CD8-positive, alpha-beta memory T cell (primary cell): ENCODE measurements at places on chromosomes 11 and 22.

DNA sequence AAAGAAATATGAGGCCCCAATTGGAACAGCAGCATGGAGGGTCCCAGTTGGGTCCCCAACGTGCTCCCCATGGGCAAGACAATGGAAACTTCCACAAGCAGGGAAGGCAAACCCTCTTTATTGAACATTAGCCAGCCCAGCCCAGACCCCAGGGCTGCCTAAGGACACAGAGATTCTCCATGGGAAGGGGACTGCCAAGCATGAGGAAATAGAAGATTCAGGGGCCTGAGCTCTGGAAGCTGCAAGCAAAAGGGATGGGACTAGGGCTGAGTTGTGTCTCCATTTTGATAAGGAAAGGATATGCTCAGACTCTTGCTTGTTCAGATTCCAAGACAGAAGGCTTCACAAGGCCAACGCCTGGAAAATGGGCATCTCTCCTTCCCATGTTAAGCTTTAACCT is 23.3 kb downstream of the TMEM218 start:
- no peak for DNase-seq

GRCh38 chr22:33871935-33872334 is 48.3 kb downstream of the LARGE1 start:
- no peak for DNase-seq

DNA sequence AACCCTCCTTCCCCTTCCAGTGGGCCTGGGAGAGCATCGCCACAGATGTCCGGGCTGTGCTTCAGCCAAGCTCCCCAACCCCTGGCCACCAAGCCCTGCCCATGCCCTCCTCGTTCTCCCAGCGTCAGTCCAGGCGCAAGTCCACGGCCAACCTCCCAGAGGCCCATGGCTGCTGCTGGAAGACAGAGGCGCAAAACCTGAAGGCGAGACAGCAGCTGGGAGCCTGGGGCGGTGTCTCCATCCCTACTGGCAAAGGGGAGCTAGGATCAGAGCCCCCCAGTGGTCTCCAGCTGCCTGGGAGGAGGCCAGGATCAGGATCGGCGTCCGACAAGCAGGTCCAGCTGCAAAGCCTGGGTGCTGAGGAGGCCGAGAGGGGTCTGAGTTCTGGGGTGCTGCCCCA is 1.9 kb downstream of the TSGA10IP start:
- DNase-seq = no peak

DNA sequence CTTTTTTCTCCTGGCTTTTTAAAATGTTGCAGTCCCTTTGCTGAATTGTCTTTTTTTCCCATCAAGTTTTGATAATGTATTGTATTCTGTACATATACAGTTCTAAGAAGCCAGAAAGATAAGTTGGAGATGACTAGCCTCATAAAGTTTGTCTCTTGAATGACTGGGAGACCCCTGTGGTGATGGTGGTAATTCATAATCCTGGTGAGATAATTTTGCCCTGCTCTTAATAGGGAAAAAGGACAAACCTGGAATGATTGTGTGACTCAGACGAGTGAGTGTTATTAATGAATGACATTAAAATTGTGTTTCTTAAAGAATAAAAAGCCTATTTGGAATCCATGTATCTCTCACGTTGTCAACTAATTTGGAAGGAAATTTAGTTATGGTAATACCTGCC is 1.2 kb downstream of the HIKESHI start:
- DNase-seq = no peak

DNA sequence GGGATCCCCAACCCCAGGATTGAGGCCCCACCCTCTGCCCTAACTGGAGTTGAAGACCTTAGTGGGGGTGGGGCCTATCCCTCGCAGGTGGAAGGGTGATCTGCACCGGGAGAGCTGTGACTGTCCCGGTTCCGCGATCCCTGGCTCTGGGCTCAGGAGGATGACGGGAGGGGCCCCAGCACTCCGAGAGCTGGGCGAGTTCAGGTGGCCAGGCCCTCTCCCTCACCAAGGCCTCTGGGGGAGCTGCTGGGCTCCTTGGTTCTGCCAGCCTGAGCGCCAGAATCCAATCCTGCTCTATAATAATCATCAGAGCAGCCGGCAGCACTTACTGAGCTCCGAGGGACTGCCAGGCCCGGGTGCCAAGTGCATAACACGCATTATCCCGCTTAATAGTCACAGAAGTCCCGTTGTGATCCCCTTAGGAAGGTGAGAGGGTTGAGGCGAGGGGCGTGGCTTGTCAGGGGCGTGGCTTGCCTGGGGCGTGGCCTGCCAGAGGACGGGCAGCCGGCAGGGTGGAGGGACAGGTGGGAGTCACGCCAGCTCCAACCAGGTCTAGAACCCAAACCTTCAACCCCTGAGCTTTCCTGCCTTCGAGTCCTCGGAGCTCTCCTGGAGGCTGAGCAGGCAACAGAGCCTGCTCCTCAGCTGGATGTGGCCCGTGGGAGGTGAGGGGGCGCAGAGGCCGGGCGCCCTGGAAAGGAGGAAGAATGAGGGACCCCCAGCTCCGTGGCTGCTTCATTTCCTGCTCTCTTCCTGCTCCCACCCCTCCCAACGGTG is 7.3 kb upstream of the SYT7 start:
- peak; percentile 55 for DNase-seq

- DNase-seq = no peak
Measured at GRCh38 chr11:111982019-111982464, 43.2 kb upstream of the DLAT start.

GRCh38 chr11:65315204-65315865 is 669 bp downstream of the CDC42EP2 start:
- peak; percentile 74 for DNase-seq

DNA sequence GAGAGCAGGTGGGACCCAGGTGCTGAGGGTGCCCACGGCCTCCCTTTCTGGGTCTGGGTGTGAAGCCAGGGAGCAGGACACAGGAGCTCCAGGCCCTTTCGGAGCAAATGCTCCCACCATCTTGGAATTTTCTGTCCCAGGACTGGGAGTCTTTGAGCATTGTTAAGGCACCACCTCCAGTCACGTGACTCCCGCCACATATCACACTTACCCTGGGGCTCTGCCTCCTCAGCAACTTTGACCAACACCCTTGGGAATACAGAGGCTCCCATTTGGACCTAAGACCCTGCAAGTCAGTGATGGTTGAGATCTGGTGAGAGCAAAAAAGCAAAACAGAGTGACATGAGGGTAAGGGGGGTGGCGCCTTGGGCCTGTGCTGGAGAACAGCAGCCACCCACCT is 35.6 kb downstream of the GNAZ start:
- DNase-seq = no peak

DNA sequence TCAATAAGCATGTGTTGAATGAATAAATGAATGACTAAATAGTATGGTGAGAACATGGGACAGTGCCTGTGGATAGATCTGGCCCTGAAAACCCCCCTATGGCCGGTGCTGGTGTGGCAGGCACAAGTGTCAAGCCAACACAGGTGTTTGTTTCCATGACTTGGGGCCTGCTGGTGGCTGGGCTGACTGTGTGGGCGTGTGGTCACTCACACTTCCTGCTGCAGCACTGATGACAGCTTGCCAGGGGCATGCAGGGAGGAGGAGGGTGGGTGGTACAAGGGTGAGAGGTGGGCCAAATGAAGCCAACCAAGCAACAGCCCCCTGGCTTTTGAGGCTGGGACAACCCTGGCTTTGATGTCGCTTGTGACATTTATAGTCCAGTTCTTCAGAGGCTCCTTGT is 30.3 kb upstream of the ABCC8 start:
- DNase-seq = no peak

GRCh38 chr11:61507012-61507768 is 1.4 kb upstream of the LRRC10B start:
- no peak for DNase-seq

- DNase-seq = no peak
Measured at GRCh38 chr11:45262900-45263299, 23.2 kb downstream of the SYT13 start.

- DNase-seq = no peak
Measured at GRCh38 chr11:60098508-60098907, 10.0 kb downstream of the MS4A2 start.

DNA sequence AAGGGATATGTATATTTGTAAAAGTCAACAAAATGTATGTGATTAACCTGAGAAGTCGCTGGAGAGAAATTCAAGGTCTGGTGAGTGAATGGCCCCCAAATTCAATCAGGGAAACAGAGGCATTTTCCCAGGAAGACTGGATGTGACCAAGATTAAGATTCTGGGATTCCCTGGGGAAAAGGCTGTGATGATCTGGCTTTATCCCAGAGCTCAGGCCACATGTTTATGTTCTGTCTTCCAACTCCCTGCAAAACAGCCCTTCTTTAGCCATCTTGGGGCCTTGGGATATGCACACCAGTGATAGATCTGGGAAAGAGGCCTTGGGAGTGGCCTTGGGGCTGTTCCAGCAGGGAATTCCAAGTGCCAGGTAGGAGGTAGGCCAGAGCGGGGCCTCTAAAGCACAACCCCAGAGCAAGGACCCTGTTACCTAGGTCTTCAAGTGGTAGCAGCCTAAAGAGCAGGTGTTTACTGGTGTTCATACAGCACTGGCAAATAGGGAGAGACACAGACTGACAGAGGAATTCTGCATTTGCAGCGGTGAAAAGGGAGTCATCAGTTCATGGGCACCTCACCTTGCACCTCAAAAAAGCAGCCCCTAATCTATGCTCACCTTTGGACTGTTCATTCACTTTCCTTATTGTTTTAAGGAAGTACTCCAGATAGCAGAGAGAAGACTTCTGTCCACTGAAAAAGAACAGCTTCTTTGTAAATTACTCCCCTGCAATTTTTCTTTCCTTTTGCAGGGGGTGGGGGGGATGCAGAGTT is 312.4 kb downstream of the BUD13 start:
- DNase-seq = no peak

GRCh38 chr11:34397120-34397519 is 39.3 kb upstream of the ABTB2 start:
- DNase-seq = no peak

DNA sequence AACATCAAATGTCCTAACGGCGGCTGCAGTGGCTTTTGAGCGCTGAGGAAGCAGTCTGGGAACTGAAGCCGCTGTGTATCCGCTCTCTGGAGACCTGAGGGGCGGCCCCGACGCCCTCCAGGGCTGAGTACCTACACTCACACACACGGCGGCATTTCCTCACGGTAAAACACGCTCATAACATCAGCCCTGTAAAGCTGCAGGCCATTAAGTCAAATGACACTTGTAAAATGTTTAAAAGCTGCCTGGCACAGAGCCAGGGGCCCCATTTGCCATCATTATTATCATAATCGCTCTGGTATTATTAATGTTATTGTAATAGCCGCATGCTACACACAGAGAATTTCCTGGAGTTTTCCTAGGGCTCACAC is 5.1 kb downstream of the CARS1 start:
- DNase-seq = no peak

- DNase-seq = no peak
Measured at GRCh38 chr11:24833573-24833972, 336.7 kb downstream of the LUZP2 start.

GRCh38 chr11:110986016-110986415 is 259.5 kb upstream of the POU2AF2 start:
- DNase-seq = no peak

GRCh38 chr11:94201004-94201465 is 72.4 kb downstream of the PANX1 start:
- no peak for DNase-seq

GRCh38 chr11:6862961-6863360 is at the start of gene OR10A2:
Gene OR10A2 (plus strand): TSS chr11:6863057. CDS start chr11:6869755, 6,698 bp downstream.
- no peak for DNase-seq

GRCh38 chr22:25404556-25404927 is 159.9 kb upstream of the GRK3 start:
- no peak for DNase-seq

GRCh38 chr11:63920939-63921417 is 4.0 kb upstream of the RCOR2 start:
- peak; percentile 19 for DNase-seq

- no peak for DNase-seq
Measured at GRCh38 chr22:43159484-43160178, 8.3 kb downstream of the TSPO start.

DNA sequence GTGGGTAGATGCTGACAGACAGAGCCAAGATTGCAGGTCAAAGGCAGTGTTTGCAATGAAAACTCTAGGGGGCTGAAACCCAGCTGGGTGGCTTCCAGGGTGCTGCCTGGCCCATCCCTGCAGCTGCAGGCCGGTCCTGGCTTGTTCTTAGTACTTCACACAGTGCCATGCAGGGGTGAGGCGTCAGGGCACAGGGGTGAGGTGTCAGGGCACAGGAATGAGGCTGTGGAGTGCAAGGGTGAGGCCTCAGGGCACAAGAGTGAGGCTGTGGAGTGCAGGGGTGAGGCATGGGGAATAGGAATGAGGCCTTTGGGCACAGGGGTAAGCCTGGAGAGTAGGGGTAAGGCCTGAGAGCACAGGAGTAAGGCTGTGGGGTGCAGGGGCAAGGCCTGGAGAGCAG is 337.6 kb downstream of the TBC1D22A start:
- DNase-seq = no peak

GRCh38 chr11:17798253-17798652 is 63.7 kb downstream of the KCNC1 start:
- no peak for DNase-seq

DNA sequence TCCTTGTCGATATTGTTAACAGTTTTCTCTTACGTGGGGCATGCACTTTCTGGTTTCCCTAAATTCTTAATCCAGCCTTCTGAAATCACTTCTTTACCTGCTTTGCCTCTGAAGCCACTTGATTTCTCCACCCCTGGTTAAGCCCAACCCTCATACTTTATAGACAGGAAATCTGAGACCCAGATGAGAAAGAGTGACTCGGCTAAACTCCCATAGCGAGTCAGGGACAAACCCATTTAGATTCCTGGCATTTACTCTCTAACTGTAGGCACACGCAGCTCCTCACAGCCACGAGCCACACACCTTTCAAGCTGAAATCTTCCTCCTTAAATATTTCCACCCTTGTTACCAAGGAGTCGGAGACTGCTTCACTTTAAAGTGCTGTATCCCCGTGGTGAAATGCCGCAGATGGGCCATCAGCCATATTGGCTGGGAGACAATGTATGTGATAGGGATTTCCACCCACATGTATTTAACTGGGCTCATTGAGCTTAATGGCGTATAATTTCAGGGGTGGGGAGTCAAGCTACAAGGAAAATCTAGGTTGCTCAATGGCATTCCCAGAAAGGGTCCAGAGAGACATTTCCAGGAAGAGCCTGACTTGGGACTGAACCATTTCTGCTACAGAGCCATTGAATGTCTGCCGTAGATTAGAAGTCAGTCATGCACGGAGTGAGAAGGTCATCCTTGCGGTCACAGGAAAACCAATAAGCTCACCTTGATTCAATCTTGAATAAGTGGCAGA is 49.9 kb upstream of the GRK3 start:
- DNase-seq = no peak

- no peak for DNase-seq
Measured at GRCh38 chr11:87259736-87260135, 222.0 kb downstream of the TMEM135 start.

DNA sequence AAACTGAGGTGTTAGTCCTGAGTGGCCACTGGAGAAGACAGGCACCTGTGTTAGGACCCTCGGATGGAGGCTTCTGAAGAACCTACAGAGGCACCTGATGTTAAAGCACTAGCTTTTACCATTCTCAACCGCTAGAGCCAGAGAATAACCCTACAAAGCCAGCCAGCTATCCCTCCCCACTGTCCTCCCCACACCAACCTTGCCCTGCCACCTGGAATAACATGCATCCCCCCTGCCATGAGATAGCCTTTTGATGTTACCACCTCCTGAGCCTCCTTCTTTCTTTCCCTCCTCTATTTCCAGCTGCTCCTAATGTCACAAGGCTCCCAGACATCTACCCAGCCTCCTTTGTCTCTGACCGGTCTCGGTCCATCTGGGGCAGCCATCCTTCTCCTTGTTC is 28.1 kb downstream of the COMMD9 start:
- no peak for DNase-seq

GRCh38 chr11:27420722-27421572 is 51.6 kb downstream of the LGR4 start:
- no peak for DNase-seq

GRCh38 chr11:43830928-43831440 is 49.6 kb upstream of the ALKBH3 start:
- no peak for DNase-seq
